ENCODE measurements at places on chromosomes 12 and 14. TPM values are rescaled to one million over a fixed set of nuclear protein-coding genes. Genes with fewer than 3 reads are reported as not detected.
A peak's percentile ranks its signal among the peaks of the same experiment; 100 is the strongest.

- H3K4me3 ChIP-seq, result no peak overlapping the region
- H3K27ac ChIP-seq, result no peak overlapping the region
- no peaks in the 10 kb centered on the region for H3K4me1 ChIP-seq
- peaks cover 2% of the 10 kb centered on the region for H3K27me3 ChIP-seq
Observed at GRCh38 chr14:103949131-103949790, 6.9 kb upstream of the RD3L start.

- H3K27ac ChIP-seq, result no peak overlapping the region
- H3K27me3 ChIP-seq, result peaks cover 5% of the 10 kb centered on the region
- no peak overlapping the region for H3K4me3 ChIP-seq
- H3K4me1 ChIP-seq, result peaks cover 12% of the 10 kb centered on the region
- no peaks in the 10 kb centered on the region for H3K36me3 ChIP-seq
- no peak for DNase-seq
Observed at GRCh38 chr12:123028475-123028874, 48.0 kb downstream of the ARL6IP4 start.

DNA sequence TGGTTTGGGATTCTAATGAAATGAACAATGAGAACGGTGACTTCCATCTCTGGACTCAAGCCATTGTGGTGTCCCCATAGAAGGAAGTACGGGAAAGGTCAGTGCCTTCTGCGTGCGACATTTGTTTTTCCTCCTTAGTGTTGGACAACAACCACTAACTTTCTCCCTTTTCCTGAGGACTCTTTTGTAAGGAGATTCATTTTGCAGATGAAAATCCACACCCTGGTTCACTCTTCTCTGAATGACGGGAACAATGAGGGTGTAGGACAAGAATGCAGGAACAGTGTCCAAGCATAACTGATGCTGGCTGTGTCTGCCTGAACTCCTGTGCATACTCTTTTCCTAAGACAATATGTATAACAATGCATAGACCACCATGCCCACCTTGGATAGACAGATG lies 176.4 kb downstream of the STXBP6 start:
- H3K27me3 ChIP-seq, result no peaks in the 10 kb centered on the region
- no peaks in the 10 kb centered on the region for H3K36me3 ChIP-seq
- no peak overlapping the region for H3K4me3 ChIP-seq
- no peak overlapping the region for H3K27ac ChIP-seq

DNA sequence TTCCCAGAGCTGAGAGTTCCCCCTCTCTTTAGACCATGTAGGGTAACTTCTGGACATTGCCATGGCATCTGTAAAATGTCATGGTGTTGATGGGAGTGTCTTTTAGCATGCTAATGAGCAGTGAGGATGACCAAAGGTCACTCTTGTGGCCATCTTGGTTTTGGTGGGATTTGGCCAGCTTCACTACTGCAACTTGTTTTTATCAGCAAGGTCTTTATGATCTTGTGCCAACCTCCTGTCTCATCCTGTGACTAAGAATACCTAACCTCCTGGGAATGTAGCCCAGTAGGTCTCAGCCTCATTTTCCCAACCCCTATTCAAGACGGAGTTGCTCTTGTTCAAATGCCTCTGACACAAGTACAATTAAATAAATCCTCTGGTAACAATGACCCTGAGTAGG lies 244.4 kb downstream of the NEDD1 start:
- no peak for DNase-seq
- no peaks in the 10 kb centered on the region for H3K36me3 ChIP-seq
- H3K4me3 ChIP-seq, result no peak overlapping the region
- H3K27ac ChIP-seq, result no peak overlapping the region
- no peaks in the 10 kb centered on the region for H3K27me3 ChIP-seq

DNA sequence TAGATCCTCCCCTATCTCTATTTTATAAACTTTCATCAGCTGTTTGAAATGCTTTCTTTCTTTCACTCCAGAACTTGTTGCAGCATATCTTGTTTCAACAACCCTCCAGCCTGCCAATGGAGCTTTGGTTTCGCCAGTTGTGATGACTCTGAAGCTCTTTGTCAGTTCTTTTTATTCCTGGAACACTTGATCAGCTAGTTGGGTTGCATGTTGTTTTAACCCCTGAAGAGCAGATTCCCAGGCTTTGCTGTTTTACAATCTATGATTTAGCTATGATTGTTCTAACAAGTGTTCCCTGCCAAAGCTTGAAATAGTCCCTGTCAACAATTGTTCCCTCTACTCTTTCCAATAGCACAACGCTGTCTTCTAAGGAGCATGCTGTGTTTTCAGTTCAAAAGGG lies 50.6 kb upstream of the FUT8 start:
- H3K27ac ChIP-seq, result no peak overlapping the region
- peak; percentile 93 for DNase-seq
- no peaks in the 10 kb centered on the region for H3K36me3 ChIP-seq

DNA sequence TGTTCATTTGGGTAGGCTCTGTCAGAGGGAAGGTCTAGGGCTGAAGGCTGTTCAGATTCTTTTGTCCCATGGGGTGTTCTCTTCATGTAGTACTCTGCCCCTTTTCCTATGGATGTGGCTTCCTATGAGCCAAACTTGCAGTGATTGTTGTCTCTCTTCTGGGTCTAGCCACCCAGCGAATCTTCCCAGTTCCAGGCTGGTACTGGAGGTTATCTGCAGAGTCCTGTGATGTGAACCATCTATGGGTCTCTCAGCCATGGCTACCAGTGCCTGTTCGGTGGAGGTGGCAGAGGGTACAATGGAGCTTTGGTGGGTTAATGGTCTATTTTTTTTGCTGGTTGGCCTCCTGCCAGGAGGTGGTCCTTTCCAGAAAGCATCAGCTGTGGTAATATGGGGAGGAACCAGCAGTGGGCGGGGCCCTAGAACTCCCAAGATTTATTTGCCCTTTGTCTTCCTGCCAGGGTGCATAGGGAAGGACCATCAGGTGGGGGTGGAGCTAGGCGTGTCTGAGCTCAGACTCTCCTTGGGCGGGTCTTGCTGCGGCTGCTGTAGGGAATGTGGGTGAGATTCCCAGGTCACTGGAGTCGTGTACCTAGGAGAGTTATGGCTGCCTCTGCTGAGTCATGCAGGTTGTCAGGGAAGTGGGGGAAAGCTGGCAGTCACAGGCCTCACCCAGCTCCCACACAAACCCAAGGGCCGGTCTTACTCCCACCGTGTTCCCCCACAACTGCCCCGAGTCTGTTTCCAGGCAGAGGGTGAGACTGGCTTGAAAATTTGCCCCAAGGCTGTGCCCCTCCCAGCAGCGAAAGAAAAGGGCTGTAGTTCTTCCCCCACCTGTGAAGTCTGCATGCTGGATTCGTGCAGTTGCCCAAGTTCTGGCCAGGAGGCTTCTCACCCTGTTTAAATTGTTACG lies 17.5 kb downstream of the MTRFR start:
- H3K27ac ChIP-seq, result peak overlapping the region; percentile 74
- DNase-seq, result no peak
- H3K36me3 ChIP-seq, result peaks cover 16% of the 10 kb centered on the region
- H3K27me3 ChIP-seq, result no peaks in the 10 kb centered on the region

- no peaks in the 10 kb centered on the region for H3K4me1 ChIP-seq
- no peaks in the 10 kb centered on the region for H3K36me3 ChIP-seq
- peaks cover 37% of the 10 kb centered on the region for H3K27me3 ChIP-seq
- DNase-seq, result no peak
Observed at GRCh38 chr12:47894068-47894467, 10.7 kb downstream of the VDR start.

The DIO2 gene
- 0.11 TPM for total RNA-seq

DNA sequence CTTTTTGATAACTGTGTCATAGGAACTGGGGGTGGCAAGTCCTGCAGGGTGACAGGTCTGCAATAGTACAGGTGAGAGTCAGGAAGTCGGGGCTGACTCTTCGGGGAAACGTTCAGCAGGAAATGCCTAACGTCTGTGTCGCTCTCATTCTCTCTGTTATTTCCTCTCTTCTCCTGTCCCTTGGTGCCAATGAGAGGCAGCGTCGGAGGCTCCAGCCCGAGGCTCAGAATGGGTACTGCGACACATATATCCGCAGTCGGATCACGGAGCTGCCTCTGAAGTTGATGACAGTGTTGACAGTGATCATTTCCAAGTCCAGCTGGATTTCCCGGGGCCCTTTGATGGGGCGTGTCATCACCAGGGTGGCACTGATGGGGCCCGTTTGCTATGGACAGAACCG lies 2.7 kb upstream of the TC2N start:
- no peak overlapping the region for H3K4me3 ChIP-seq
- H3K4me1 ChIP-seq, result no peaks in the 10 kb centered on the region
- H3K27ac ChIP-seq, result no peak overlapping the region
- no peak for DNase-seq
- no peaks in the 10 kb centered on the region for H3K36me3 ChIP-seq
- no peaks in the 10 kb centered on the region for H3K27me3 ChIP-seq

The PSME1 gene
- 238 TPM for total RNA-seq

- DNase-seq, result no peak
- H3K4me1 ChIP-seq, result no peaks in the 10 kb centered on the region
- no peak overlapping the region for H3K4me3 ChIP-seq
- no peaks in the 10 kb centered on the region for H3K27me3 ChIP-seq
- H3K36me3 ChIP-seq, result no peaks in the 10 kb centered on the region
Observed at GRCh38 chr14:62003701-62004100, 241.5 kb downstream of the SNAPC1 start.

The AICDA gene
- total RNA-seq, result not detected

GRCh38 chr14:23299211-23299957 lies 3.3 kb downstream of the PPP1R3E start:
- H3K27me3 ChIP-seq, result no peaks in the 10 kb centered on the region
- peak overlapping the region; percentile 98 for H3K27ac ChIP-seq
- peaks cover 23% of the 10 kb centered on the region for H3K4me1 ChIP-seq
- no peak overlapping the region for H3K4me3 ChIP-seq

DNA sequence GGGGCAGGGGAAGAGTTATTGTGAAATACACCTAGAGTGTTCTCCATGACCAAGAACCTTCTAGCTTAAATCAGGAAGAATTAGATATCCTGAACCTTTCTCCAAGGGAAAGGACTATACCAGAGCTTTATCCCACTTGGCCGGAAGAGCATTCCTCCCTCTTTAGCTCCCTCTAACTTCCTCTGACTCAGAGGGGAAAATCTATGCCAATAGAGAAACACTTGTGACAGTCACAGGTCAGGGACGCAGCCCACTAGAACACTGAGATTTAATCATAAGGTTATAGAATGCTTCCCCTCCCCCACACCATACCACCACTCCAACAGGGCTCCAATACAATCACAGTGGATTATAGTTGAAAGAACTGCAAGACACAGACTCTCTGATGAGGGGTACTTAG lies 55.4 kb upstream of the RFX4 start:
- DNase-seq, result peak; percentile 39
- H3K4me1 ChIP-seq, result peaks cover 3% of the 10 kb centered on the region
- H3K4me3 ChIP-seq, result no peak overlapping the region
- no peak overlapping the region for H3K27ac ChIP-seq
- H3K36me3 ChIP-seq, result no peaks in the 10 kb centered on the region
- no peaks in the 10 kb centered on the region for H3K27me3 ChIP-seq

DNA sequence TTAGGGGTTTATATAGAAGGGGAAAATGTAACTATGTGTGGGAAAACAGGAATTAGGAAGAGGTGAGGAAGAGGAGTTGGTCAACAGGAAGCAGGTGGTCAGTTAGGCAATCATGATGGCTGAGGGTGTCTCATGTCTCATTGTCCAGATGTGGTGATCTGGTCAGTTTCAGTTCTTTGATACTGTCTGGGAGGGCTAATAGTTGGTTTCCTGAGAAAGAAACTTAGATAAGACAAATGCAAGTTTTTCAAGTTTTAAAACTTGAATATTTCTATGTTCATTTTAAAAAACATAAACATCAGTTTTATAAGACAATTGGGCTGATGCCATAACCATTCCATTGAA lies 1121.8 kb upstream of the USP15 start:
- H3K4me1 ChIP-seq, result no peaks in the 10 kb centered on the region
- H3K36me3 ChIP-seq, result no peaks in the 10 kb centered on the region
- no peak overlapping the region for H3K27ac ChIP-seq
- H3K4me3 ChIP-seq, result no peak overlapping the region
- DNase-seq, result no peak

GRCh38 chr12:72618764-72619163 lies 346.6 kb downstream of the TRHDE start:
- H3K36me3 ChIP-seq, result no peaks in the 10 kb centered on the region
- no peak overlapping the region for H3K4me3 ChIP-seq
- H3K27me3 ChIP-seq, result no peaks in the 10 kb centered on the region
- no peaks in the 10 kb centered on the region for H3K4me1 ChIP-seq
- no peak for DNase-seq

DNA sequence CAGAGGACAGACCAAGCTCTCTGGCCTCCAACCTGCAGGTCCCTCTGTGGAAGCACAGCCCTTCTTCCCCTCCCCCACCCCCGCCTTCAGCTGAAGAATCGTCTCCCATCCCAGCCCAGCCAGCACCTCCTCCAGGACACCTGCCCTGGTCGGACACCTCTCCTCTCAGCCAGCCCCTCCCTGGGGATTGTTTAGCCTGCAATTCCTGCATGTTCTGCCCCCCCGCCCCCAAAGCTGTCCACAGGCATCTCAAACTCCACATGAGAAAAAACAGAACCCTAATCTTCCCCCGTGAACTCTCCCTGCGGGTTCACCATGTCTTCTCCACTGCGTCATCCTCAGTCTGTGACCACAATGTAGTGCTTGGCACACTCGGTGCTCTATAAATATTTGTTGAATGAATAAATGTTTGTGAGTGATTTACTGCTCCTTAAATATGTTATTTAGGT lies 24.1 kb downstream of the PRIMA1 start:
- no peak overlapping the region for H3K4me3 ChIP-seq
- H3K27me3 ChIP-seq, result no peaks in the 10 kb centered on the region
- H3K27ac ChIP-seq, result no peak overlapping the region
- DNase-seq, result peak; percentile 13
- peaks cover 14% of the 10 kb centered on the region for H3K4me1 ChIP-seq

The CDKL1 gene
- total RNA-seq, result 1.0 TPM

The OTUB2 gene
- 4.1 TPM for total RNA-seq

DNA sequence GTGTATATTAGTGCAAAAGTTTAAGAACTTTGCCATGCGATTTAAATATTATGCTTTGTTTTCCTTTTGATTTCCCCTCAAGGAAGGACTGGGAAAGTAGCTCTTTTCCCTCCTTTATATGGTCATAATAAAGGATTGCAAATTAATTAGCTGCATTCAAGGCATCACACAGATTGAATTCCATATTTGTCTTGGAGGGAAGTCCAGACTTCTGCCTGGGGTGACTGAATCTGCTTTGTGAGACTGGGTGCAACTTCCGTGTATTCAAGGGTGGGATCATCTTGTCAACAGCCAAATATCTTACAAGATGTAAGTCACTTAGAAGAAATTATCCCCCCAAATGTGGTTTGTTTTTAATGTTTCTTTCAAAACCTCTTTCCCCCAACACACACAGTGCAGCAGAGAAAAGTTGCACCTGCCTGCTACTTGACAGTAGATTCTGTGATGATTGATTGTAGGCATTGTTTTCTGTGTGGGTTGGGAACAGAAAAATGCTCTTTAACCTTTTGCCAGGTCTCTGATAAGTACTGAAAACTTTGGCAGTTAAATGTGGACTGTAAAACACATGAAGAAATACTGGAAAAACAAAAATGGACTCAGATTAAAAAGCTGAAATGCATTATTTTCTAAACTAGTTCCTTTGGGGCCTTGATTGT lies 28.4 kb downstream of the STK38L start:
- no peaks in the 10 kb centered on the region for H3K27me3 ChIP-seq
- no peak overlapping the region for H3K4me3 ChIP-seq
- peaks cover 15% of the 10 kb centered on the region for H3K4me1 ChIP-seq

- no peaks in the 10 kb centered on the region for H3K27me3 ChIP-seq
- no peak overlapping the region for H3K27ac ChIP-seq
- H3K36me3 ChIP-seq, result no peaks in the 10 kb centered on the region
- H3K4me1 ChIP-seq, result peaks cover 38% of the 10 kb centered on the region
- DNase-seq, result no peak
- no peak overlapping the region for H3K4me3 ChIP-seq
Observed at GRCh38 chr14:75240781-75241180, 37.8 kb upstream of the FOS start.

GRCh38 chr12:60035835-60036234 lies 440.0 kb downstream of the SLC16A7 start:
- no peaks in the 10 kb centered on the region for H3K36me3 ChIP-seq
- H3K27me3 ChIP-seq, result no peaks in the 10 kb centered on the region
- no peak overlapping the region for H3K4me3 ChIP-seq
